MG63 (cell line): ENCODE measurements at places on chromosomes 16 and 17.

DNA sequence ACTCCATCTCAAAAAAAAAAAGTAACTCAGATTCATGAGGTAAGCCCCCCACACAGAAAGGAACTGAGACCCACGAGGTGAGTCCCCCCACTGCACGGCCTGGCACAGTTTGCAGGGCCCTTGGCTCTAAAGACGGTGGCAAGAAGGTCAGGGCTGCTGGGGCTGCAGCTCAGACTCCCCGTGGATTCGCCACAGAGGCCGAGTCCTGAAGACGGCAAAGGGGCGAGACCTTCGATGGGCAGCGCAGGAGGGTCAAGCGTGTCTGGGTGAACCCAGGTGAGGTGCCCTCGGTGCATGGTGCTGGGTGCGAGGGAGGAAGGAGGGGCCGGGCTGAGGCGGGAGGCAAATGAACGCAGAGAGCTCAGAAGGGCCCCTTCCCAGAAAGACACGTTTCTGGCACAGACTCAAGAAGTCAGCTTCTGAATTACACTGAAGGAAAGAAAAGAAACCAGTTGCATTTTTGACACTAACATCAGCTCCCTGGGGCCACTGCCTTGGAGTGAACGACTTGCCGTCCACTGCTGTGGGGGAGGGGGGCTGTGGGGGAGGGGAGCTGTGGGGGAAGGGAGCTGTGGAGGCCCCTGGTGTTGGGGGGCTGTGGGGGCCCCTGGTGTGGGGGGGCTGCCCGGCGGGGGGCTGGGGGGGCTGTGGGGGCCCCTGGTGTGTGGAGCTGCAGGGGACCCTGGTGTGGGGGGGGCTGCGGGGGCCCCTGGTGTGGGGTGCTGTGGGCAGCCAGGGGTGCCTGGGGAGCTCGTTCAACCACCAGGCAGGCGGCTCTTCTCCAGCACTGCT, 69.8 kb upstream of the METRNL start:
- DNase-seq: no peak

DNA sequence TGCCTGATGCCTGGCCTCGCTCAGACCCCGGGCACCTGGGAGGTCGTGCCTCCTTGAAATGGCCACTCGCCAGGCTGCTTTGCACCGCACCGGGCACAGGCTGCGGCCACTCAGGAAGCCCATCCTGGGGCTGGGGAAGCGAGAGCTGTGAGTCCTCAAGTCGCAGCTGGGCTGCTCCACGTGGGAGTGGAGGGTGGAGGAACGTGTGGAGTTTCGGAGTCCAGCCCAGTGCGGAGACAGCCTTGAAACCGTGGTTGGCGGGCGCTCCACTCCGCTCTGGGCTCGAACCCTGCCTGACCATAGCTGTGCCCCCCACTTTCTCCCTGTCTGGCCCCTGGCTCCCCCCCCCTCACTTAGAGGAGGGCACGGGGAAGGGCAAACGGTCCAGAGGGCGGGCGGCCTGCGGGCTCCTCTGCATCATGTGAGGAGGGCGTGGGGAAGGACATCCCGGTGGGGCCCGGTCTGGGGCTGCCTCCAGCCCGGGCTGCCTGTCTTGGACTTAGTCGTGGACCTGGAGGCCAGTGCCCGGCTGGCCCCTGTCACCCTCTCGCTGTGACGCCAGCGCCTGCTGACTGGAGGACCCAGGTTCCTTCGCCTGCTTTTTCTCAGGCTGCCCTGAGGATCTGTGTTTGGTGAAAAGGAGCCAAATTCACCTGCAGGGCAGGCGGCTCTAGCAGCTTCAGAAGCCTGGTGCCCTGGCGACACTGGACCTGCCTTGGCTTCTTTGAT, 2.5 kb downstream of the UBE2I start:
- DNase-seq: no peak

DNA sequence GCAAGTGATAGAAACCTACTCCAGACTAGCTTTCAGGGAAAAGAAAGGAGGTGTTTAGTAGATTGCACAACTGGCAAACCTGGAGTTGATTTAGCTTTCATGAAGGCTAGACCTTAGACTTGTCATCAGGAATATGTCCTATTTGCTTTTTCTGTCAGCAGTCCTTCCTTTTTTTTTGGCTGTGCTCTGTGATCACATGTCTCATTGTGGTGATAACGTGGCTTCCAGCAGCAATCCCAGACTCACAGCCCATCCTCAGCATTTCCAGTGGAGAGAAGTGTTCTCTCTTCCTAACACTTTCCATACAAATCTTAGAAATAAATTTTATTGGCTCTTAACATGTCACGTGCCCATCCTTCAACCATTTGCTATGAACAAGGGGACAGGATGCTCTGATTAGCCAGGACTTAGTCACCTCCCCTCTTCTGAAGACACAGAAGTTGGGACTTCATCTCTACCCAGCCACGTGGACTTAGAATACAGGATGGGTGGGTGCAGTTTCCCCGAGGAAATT, 74.7 kb downstream of the CDH13 start:
- no peak for DNase-seq

GRCh38 chr16:35144212-35144932, 1685.0 kb downstream of the TP53TG3F start:
- DNase-seq: no peak

DNA sequence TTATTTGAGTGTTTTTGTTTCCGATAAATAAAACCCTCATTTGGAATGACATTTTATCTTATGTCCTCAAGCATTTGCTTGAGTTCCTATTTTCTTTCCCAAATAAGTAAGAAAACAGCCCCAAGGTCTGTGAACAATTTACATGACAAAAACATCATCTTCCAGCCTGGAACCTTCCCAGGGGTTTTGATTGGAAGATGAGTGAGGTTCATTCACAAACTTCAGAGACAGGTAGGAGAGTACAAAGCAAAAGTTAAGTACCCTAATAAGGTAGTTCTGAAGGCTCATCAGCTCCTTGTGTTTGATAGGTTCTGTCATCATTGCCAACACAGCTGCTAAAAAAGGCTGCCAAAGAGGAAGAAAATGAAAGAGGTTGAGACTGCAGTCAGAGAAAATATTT, 772.8 kb downstream of the CDH8 start:
- DNase-seq: no peak

DNA sequence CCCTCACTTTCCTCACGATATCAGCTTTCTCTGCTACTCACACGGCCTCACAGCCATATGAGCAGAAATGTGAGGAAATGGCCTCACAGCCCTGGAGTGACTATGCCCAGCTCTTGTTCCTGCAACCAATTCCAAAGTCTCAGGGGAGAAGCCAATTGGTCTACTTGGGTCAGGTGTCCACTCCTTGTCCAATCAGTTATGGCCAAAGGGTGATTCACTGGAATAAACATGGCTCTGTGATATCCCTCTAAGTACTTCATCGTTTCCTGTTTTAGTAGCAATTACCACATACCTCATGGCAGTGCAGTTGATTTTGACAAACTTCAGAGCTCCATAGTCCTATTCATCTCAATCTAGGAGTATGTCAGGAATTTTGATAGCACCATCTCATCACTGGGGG, 195.4 kb downstream of the KATNIP start:
- peak; percentile 25 for DNase-seq

DNA sequence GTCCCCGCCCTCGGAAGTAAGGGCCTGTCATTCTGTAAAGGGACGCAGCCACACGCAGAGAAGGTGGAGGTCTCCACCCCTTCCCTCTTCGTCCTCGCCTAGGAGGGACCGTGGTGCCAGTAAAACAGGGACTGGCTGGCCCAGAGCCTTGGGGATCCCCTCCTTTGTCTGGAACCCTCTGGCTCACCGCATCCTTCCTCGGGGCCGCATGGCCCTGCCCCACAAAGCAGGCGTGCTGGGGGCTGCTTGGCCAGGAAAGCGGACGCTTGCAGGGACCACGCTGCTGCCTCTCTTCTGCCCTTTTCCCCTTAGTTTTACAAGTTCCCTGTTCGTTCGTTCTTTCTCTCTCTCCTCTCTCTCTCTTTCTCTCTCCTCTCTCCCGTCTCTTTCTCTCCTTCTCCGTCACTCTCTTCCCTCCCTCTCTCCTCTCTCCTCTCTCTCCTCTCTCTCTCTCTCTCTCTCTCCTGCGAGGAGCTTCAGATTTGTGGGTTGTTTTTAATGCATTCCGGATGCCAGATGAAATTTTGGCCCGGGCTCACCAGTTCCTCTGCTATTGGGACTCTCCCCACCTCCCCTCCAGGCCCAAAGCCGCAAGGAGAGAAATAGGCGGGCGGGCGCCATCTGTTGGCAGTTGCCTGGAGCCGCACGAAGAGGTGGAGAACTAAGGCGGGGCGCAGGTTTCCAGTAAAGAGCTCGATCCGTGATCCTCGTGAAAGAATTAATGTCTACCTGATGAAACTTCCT, 35.1 kb upstream of the CDRT4 start:
- peak; percentile 76 for DNase-seq

GRCh38 chr16:73420676-73421075, 372.7 kb upstream of the ZFHX3 start:
- DNase-seq: no peak

DNA sequence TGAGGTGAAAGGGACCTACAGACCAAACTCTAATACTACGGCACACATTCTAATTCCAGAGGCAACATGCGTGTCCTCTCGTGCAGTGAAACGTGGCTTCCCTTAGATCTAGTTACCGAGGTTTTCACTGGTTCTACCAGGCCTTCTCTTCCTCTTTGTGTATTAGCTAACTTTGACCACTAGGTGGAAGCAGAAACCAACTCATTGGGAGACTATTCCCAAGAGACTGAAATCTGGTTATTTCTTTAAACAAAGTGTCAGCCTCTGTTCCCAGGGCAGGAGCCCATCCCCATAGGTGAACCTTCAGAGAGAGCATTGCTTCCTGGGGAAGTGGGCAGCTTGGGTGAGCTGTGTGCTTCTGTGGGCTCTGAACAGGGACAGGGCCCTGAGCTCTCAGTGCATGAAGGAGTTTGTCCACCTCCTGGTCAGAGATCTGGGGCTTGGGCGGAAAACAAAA, 19.7 kb upstream of the RCVRN start:
- no peak for DNase-seq

DNA sequence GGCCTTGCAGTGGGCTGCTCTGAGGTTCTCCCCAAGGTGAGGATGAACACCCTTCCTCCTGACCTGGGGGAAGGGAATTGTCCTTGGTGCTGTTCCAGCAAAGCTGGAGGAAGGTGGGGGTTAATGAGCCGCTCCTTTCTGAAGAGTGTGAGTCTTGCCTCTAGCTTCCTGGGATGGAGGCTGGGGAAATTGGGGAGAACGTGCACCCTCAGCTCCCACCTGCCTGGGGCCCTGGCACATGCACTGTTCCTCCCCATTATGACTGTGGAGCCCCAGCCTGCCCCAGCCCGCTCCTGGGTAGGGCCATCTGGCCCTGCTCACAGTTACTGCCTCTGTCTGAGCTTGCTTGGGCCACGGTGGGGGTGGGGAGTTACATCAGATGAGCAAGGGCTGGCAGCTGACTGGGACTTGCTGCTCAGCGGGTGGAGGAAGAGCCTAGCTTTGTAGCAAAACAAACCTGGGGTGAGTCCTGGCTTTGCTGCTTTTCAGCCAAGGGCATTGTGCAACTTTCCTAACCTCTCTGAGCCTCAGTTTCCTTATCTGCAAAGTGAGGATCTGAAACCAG, 11.1 kb downstream of the TNS4 start:
- peak; percentile 86 for DNase-seq

GRCh38 chr16:20617271-20617670, 41.1 kb upstream of the ACSM2B start:
- DNase-seq: no peak

DNA sequence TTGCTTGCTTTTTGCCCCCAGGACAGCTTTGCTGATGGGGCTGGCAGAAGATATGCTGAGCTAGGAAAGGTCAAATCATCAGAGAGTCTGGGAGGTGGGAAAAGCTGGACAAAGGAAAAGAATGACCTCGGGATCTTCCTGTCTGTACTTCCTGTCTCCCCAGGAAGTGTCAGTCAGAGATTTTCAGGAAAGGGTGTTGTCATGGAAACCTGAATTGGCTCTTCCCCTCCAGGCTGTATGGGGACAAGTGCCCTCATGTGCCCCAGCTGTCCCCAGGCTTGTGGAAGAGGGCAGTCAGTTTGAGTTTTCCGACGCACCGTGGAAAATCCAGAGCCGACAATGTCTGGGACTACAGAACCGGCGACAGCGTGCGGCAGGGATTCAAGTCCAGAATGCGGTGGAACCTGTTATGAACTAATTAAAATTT, 122.7 kb upstream of the ZFHX3 start:
- DNase-seq: no peak

DNA sequence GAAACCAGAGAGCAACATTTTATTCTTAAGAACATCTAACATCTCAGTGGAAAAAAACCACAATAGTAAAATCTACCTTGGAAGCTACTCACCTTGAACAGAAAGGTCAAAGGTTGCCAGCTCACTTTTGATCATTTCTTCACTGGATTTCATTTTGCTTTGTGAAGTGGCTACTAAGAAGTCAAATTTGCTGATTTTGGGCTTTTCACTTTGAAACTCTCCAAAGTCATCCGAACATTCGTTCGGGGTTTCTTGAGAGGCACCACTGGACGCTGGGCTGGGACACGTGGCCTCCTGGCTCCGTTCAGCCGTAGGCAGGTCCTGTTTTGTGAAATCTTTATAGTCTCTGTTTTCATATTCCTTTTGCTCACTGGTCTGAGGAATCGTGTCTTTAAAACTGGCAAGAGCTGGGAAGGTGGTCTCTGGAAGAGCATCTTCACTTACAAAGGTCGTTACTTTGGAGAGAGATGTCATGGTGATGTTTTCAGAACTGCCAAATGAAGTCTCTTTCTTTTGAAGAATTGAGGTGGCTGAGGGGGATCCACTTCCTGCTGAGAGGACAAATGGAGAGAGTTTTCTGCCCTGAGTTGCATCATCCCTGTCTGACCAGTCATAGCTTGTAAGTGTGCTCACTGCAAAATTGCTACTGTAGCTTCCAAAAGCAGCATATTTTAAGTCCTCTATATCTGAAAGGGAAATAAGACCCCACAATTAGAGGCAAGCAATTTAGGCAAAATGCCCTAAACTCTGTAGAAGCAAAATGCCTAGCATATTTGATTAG, 52.4 kb downstream of the DUSP14 start:
- DNase-seq: no peak

DNA sequence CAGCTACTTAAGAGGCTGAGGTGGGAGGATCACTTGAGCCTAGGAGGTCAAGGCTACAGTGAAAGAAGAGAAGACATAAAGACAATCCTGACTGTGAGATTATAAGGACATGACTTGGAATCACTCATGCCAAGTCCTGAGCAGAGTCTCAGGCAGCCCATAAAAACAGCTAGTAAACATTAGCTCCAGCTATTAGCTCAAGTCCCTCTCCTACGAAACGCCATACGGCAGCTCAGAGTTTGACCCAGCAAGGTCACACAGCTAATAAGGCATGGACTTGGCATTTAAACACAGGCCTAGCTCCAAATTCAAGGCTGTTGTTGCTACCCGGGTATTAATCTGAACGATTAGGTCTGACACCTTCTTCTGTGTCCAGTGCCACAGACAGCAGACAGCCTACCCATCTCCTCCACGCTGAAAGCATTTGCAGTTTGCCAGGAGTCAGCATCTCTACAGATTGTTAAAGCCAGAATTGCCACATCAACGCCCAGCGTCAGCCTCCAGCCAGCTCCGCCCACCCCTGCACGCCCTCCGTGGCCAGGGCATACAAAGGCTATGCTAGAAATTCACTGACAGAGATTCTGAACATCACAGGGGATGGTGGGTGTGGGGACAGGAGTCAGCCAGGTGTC, 9.9 kb upstream of the TMEM114 start:
- no peak for DNase-seq
